Left renal cortex interstitium (tissue), 4 donors: ENCODE measurements at places on chromosomes 2 and 18.

GRCh38 chr2:42102591-42103450 lies 55.0 kb downstream of the PKDCC start:
- DNase-seq = no peak

DNA sequence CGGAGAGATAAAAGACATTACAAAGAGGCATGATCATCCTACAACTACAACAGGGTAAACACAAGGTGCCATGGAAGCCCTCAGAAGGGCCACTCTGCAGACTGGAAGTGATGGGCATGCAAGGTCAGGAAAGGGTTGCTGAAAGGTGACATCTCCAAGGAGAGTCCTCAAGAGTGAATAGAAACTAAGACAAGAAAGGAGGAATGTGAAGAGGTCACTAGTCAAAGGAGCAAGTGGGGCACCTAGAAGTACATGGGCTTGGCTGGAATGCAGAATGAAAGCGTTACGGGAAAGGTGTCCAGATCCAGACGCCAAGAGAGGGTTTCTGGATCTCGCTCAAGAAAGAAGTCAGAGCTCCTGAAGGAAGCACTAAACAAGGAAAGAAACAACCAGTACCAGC lies 314.3 kb downstream of the NBAS start:
- DNase-seq = no peak

DNA sequence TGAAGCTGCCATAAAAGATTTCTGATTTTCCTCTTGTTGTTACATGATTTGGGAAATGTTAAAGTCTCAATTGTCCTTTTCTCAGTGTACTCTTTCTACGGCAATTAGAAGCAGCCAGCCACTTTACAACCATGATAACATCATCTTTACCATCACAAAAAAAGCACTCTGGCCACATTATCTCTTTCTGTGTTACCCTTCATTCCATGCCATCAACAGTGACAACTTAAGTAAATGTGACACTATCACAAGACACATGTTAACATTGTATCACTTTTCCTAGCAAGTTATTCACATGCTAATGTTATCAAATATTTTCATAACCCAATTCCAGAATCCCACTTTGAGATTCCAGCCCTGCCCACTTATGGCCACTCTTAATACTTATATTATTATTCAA lies 131.2 kb downstream of the TMX3 start:
- no peak for DNase-seq

GRCh38 chr2:228847684-228848083 lies 423.4 kb downstream of the PID1 start:
- no peak for DNase-seq

DNA sequence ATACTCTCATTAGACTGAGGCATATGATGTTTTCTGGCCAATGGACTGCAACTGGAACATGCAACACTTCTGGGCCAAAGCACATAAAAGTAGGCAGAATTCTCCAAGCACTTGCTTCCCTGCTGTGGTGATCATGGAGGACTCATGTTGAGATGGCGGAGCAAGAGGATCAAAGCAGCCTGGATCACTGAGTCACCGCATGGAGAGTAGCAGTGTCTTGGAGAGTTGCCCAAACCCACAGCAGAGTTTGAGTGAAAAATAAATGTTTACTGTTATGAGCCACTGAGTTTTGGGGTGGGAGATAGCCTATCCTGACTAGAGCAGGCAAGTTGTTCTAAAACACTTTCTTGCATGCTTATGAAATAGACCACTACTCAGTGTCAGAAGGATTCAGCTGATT lies 359.5 kb downstream of the ZNF521 start:
- no peak for DNase-seq

DNA sequence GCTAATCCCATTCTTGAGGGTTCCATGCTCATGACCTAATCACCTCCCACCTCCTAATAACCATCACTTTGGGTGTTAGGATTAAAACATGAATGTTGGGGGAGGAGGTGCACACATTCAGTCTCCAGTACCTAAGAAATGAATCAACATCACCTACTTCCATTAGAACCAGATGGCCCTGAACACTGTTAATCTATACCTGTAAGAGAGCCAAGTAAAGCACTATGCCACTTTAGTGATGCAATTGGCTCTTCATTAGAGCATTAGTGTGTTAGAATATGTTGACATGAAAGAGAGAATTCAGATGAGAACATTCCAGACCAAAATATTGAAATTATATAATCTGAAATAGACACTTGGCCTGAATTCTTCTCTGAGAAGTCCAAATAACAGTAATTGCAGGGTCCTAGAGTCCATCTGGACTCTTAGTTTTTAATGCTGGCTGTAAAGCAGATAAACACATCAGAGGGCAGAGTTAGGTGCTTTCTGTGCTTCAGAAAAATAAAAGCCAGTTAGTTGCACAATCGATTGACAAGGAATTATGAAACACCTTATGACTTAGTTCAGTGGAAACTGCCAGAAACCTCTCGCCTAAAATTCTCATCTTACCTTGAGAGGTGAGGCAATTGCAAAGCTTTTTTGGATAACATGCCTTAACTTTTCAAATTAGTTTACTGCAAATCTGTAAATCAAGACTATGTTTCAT lies 923.7 kb downstream of the SLC4A3 start:
- no peak for DNase-seq

- peak; percentile 74 for DNase-seq
Measured at GRCh38 chr18:24600076-24600654, 139.7 kb downstream of the HRH4 start.

- DNase-seq = no peak
Measured at GRCh38 chr2:212032032-212032431, 506.6 kb downstream of the ERBB4 start.

GRCh38 chr2:128289439-128289838 lies 29.2 kb downstream of the HS6ST1 start:
- DNase-seq = no peak
